ENCODE measurements at places on chromosomes 13 and 19. TPM values are rescaled to one million over a fixed set of nuclear protein-coding genes. Genes with fewer than 3 reads are reported as not detected.
A peak's percentile ranks its signal among the peaks of the same experiment; 100 is the strongest.

DNA sequence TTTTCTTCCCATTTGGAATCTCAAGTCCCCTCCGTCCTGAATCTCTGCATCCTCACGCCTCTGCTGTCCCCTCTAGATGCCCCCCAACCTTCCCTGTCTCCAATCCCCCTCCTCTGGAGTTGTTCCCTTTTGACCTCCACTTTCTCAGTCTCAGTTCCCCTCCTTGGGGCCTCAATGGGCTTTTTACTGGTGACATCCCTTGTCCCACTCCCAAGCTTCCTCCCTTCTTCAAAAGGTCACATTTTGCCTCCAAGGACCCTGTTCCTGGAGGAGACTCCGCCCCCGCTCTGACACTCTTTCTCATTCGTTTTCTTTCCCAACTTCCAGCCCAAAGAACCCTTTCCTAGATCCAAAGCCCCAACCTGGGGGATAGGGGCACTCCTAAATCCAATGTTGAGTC lies 1.0 kb downstream of the AP2S1 start:
- H3K27ac ChIP-seq = peak overlapping the region; percentile 79
- peaks cover 12% of the 10 kb centered on the region for H3K4me1 ChIP-seq
- no peak for DNase-seq

Gene FAM124A
- 0.12 TPM for total RNA-seq

DNA sequence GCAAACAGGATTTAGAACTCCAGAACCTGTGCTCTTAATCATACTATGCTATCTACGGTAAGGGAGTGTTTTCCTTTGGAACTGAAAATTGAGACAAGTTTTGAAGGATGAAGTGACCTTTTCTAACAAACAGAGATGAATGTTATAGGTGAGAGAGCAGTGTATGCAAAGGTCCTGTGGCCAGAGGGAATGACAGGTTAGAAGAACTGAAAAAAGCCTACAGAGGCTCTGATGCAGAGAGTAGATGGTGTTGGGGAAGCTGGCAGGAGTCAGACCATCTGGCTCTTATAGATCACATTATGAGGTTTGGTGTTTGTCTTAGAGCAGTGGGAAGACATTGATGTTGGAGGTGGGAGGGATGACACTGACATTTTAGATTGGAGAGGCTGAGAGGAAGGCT lies 2.0 kb downstream of the PCCA start:
- no peak for DNase-seq
- no peaks in the 10 kb centered on the region for H3K27me3 ChIP-seq
- no peak overlapping the region for H3K4me3 ChIP-seq
- H3K27ac ChIP-seq = no peak overlapping the region

DNA sequence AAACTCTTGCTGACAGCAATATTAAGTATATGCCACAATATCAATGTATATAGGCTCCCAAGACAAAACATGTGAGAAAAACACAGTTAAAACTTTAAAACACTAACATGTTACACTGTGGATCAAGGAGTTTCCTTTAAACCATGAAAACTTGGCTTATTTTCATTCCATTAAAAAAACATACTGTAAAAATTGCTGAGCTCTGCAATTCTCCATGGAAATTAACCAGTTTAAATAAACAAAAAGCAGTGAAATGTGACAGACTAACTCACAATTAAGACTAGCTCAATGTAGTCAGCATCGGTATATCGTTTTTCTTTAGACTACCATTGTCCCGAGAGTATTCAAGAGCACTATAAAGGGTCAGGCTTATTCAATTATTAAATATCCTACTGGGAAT lies 930.5 kb upstream of the SLITRK1 start:
- no peak for DNase-seq
- H3K27me3 ChIP-seq = no peaks in the 10 kb centered on the region
- H3K4me1 ChIP-seq = no peaks in the 10 kb centered on the region
- no peak overlapping the region for H3K4me3 ChIP-seq
- no peaks in the 10 kb centered on the region for H3K36me3 ChIP-seq
- H3K27ac ChIP-seq = no peak overlapping the region

GRCh38 chr13:69737129-69737935 lies 370.3 kb upstream of the ATXN8OS start:
- no peak overlapping the region for H3K4me3 ChIP-seq
- no peaks in the 10 kb centered on the region for H3K36me3 ChIP-seq
- DNase-seq = no peak

Measured in naive thymus-derived CD4-positive, alpha-beta T cell (primary cell).